Stimulated activated CD4-positive, alpha-beta T cell treated with anti-CD3 and anti-CD28 coated beads, Interleukin-15, amount 100 ng/mL, for 24 hours (primary cell): ENCODE measurements at places on chromosomes 7 and 10.

DNA sequence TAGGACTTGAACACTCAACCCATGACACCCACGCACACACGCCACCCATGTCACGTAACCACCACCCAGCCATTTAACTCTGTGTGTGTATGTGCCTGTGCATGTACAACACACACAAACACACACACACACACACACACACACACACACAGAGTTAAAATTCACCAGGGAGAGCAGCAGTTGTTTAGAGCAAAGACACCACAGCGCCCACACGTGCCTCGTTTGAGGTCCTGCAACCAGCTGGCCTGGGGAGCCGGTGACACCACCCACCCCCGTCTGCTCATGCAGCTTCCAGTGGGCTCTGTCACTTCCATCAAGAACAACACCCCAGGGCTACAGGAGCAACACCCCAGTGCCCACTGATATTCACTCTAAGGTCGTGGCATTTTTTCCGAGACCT, 97.4 kb downstream of the ELFN1 start:
- no peak for DNase-seq

DNA sequence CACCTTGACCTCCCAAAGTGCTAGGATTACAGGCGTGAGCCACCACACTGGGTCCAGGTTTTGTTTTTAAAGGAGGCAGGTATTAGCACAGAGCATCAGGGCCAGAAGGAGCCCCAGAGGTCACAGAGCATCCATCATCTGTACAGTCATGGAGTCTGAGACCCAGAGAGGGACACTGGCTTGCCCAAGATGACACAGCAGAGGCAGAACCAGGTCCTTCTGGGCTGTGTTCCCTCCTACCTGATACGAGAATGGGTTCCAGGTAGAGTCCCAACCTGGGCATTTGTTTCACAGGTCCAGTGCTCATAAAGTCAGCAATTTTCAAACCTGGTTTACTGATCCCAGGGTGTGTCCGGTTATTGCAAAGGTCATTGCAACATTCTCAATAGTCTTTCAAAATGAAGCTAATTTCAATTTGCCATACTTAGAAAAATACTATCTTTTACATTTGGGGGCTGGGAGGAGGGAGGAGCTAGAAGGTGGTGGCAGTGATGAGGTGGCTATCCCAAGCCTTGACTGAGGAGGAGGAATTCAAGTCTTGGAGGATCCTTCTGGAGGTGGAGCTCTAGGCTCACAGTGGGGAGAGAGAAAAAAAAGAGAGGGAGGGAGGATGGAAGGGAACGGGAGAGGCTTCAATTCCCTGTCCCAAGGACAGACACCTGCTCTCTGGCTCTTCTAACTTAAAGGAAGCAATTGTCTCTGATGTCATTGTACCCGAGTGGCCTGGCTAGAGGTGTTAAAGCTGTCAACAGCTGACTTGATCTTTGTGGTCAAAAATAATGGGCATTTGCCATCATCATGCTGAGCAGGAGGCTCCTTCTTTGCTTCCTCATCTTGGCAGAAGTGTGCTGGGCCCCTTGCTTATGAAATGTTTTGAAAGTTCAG, 8.1 kb downstream of the MXI1 start:
- no peak for DNase-seq

- DNase-seq: no peak
These were observed 837.8 kb upstream of the COBL start for GRCh38 chr7:52154382-52154781.

DNA sequence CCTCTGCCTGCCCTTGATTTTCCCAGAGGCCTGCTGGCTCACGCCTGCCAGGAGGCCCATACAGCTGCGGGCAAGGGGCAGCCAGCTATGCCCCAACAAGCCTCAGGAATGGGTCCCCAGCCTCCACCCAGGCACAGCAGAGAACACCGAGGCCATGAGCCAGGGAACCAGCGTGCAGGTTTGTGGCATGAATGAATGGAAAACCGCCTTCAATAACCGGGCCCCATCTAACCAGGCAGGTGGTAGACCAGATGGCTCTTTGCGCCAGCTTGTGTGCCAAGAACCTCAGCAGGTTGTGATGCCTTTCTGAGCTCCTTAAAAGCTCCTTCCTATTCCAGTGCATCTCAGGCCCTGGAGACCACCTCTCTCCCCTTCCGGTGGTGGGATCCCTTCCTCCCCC, 50.2 kb downstream of the ELFN1 start:
- no peak for DNase-seq

- DNase-seq: no peak
These were observed 224.7 kb downstream of the GLI3 start for GRCh38 chr7:42012313-42012712.

DNA sequence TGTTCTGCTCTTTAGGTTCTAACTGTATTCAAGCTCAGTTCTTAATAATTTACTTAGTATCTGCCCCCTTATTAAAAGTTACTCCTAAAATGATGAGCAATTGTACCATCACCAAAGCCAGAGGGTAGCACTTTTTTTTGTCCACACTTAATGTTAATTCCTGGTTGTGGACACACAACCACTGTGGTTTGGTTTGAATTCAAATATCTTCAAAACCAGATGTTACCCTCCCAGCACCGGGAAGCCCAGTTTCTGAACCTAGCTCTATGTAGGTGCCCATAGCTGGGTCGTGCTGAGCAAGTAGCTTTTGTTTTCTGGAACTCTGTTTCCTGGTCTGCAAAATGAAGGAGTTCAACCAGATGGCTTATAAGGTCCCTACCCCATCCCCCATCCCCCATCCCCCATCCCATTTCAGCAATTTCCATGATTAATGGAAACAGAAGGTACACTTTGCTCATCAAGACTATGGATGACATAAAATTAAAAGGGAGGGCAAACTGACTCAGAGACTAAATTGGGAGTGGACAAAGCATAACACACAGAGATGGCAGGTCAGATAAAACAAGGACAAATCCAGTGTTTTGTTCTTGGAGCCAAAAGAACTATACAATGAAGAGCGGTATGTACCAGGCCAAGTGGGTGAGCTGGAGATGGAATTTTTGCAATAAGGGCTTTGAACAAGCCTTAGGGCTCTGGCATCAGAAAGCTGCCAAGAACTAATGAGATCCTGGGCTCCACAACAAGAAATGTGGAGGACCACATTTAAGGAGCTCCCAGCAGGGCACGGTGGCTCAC, 56.7 kb downstream of the DLG5 start:
- DNase-seq: no peak

- DNase-seq: no peak
These were observed 259.2 kb downstream of the BICC1 start for GRCh38 chr10:58771863-58772262.

DNA sequence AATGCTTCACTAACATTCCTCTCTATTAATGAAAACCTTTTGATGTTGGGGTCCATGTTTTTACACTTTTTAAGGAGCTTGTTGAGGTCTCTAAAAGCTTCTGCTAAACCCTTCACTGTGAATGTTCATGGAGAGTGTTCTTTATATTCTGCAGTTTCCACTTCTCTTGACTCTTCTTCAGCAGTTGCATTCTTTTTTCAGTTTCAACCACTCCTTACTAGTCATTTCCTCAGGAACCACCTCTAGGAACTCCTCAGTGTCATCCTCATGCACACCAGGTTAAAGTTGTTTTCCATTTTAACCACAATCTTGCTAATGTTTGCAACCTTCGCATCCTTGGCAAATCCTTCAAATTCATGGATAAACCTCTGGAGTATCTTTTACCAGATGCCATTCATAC, 821.6 kb downstream of the ANKRD7 start:
- no peak for DNase-seq

- DNase-seq: no peak
These were observed 42.5 kb downstream of the VCL start for GRCh38 chr10:74040200-74041126.

GRCh38 chr10:80281784-80282765, 7.4 kb downstream of the MAT1A start:
- no peak for DNase-seq

- peak; percentile 4 for DNase-seq
These were observed 484 bp downstream of the ZNF438 start for GRCh38 chr10:31031205-31031557.

DNA sequence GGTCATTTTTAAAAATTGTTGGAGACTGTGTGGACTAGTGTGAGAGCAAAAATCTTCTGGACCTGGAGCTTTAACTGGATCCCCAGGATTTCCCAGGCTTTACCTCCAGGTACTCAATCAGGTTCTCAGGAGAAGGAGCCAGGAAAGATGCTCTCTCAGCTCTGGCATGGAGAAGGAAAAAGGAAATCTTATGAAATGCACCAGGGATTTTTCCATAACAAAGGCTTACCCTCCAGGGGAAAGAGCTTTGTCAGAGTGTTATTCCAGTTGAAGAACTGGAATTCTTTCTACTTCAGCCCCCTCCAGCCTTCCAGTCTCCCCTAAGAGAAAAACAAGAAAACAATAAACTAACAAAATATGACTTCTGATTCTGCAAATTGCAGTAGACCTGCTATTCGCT, 436.7 kb upstream of the ANKRD30A start:
- DNase-seq: no peak

DNA sequence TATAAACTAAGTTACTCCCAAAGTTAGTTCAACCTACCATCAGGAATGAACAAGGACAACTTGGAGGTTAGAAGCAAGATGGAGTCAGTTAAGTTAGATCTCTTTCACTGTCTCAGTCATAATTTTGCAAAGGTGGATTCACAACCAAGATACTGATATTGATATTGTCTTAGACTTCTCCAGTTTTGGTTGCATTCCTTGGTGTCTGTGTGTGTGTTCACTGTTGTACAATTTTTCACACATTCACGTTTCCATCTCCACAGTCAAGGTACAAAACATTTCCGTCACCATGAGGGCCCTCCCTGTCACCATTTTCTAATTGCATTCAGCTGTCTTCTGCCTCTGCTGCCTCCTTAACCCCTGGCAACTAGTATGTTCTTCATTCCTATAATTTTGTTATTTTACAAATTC, 41.1 kb downstream of the AKR1E2 start:
- DNase-seq: no peak

DNA sequence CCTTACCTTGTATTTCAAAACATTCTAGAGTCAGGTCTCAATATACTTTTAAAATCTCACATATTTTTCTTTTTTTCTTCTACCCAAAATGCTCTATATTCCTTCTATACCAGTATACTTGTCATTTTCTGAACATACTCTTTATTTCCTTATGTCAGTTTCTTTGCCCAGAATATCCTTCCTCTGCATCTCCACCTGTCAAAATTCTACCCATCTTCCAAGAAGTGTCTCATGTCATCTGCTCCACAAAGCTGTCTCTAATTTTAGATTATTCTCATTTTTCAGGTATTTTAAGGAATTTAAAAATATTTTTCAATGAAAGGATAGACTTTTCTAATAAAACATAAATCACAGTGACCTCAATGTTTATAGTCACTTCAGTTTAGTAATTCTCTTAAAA, 328.0 kb upstream of the SMIM30 start:
- DNase-seq: no peak

GRCh38 chr10:11520892-11521291, 90.6 kb downstream of the USP6NL start:
- DNase-seq: no peak

GRCh38 chr10:34339816-34340553, 475.1 kb downstream of the PARD3 start:
- no peak for DNase-seq

- no peak for DNase-seq
These were observed 27.7 kb upstream of the SLC25A13 start for GRCh38 chr7:96349572-96349971.

- DNase-seq: no peak
These were observed 33.2 kb downstream of the NRP1 start for GRCh38 chr10:33301097-33301789.

- DNase-seq: no peak
These were observed 178.1 kb upstream of the SEMA3E start for GRCh38 chr7:83827036-83827435.

- DNase-seq: peak; percentile 11
These were observed at the start of gene DIP2C for GRCh38 chr10:689452-690371. DIP2C (minus strand) TSS chr10:689668; CDS start chr10:689578, 90 bp downstream.

DNA sequence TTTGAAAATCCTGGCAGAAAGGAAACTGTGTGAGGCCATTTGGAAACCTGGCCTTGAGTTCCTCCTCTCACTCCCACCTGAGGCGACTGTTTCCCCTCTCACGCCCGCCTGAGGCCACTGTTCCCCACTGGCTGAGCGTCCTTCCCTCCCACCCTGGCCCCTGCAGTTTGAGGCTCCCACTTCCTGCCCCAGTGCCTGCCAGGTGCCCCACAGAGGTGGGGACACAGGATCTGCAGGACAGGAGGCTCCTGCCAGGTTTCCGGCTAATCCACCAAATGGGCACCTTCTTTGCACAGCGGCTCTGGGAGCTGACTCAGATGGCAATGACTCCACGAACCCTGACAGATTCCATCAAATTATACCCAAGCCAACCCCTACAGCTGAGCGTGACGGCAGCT, 24.3 kb upstream of the LARP4B start:
- no peak for DNase-seq
